ENCODE measurements at places on chromosomes 2 and 18.

- DNase-seq: no peak
These were observed 264.1 kb upstream of the THUMPD2 start for GRCh38 chr2:40043191-40043590.

GRCh38 chr2:12453731-12454130, 263.0 kb upstream of the TRIB2 start:
- DNase-seq: no peak

- DNase-seq: no peak
These were observed 38.2 kb upstream of the ACTR3 start for GRCh38 chr2:113851640-113852039.

GRCh38 chr2:109279243-109279860, 150.3 kb downstream of the SH3RF3 start:
- DNase-seq: no peak

DNA sequence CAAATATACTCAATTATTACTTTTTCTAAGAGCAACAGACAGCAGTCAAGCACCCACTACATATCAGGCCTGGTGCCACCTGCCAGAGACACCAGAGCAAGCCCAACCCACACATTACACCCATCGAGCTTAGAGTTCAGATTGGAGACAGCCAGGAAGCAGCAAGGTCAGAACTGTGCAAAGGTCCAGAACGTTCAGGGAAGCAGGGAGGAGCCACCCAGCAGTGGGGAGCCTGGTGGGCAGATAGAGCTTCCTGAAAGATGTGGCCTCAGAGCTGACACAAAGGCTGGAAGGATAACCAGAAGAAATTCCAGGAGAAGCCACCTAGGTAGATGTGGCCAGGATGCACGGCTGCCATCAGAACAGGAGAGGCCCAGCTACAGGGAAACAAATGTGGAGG, 440.5 kb upstream of the ID2 start:
- DNase-seq: no peak

DNA sequence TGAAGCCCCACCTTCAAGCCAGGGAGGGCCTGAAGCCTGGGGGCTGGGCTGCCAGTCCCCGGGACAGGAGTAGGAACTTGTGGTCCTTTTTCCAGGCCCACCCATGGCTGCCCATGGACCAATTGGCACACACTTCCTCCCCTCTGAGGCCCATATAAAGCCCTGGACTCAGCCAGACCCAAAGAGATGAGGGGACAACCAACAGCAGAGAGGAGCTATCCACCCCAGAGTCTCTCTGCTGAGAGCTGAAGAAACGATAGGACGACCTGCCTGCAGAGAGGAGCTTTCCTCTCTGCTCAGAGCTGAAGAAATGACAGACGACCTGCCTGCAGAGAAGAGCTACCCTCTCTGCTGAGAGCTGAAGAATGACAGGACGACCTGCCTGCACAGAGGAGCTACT, 43.8 kb upstream of the PEX13 start:
- no peak for DNase-seq

DNA sequence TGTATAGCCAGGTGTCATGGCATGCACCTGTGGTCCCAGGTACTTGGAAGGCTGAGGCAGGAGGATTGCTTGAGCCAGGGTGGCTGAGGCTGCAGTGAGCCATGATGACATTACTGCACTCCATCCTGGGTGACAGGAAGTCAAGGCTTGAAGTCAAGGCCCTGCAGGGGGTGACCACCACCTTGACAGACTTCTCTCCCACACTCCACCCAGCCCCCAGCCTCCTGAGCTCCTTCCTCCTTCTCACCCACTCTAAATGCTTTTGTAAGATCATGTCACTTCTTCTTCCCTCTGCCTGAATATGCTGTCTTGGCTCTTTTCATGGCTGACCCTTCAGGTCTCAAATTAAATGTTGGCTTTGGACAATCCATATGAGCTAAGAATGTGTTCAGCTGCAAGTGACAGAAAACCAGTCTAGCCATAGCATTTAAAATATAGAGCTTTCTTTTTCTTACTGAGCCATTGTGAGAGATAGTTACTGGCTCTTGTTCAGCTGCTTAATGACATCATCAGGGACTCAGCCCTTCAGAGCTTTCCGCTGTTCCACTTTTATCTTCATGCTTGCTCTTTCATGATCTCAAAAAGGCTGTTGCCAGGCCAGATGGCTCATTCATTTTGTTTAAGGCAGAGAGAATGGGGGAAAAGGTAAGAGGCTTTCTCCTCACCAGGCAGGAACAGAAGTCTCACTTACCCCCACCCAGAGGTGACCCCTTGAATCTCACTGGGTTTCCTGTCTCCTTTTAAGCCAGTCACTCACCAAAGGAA, 36.7 kb upstream of the TTC39C start:
- DNase-seq: no peak

DNA sequence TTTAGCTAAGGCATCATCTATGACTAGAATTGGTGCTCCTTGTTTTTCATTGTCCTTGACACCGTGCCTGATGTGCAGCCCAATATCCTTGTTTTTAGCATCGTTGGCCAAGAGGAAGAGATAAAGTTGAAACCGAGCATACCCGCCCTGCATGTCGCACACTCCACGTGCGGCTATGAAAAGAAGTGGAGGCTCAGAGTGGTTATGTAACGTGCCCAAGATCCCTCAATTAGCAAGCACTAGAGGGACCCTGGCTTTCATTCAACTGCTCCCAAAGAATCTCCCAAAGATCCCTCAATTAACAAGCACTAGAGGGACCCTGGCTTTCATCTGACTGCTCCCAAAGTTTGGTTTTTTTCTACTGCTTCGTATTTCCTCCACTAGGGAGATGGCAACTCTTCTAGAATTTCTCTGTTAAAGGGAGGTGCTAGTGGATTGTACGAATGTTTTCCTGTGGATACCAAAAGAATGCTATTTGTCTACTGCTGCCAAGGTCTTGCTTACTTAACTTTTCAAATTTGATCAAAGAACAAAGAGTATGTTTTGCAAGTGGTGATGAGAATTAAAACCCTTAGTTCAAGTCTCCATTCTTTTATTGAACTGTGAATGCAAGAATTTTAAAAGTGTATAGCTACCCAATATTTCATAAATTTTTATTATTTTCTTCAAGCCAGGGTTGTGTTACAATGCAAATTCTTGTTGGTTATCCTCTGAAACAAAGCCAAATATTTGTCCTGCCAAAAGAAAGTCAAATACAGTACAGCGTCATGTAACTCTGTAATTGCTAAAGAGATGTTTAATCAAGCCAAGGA, 92.1 kb downstream of the AOX1 start:
- DNase-seq: no peak

- DNase-seq: no peak
These were observed 91.7 kb upstream of the LCLAT1 start for GRCh38 chr2:30355306-30355705.

DNA sequence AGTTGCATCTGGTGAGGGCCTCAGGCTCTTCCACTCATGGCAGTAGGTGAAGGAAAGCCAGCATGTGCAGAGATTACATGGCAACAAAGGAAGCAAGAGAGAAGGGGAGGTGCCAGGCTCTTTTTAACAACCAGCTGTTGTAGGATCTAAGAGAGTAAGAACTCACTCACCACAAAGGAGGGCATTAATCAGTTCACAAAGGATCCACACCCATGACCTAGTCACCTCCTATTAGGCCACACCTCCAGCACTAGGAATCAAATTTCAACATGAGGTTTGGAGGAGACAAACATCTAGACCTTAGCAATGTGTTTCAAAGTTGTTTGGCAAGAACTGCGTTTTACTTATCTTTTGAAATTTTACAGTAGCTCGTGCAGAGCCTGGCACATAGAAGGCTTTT, 20.5 kb upstream of the REG3A start:
- no peak for DNase-seq

GRCh38 chr2:69490486-69490885, 53.3 kb upstream of the NFU1 start:
- no peak for DNase-seq

- DNase-seq: no peak
These were observed 420.5 kb downstream of the NRXN1 start for GRCh38 chr2:50611351-50611871.

GRCh38 chr2:159620796-159621195, 4.4 kb upstream of the BAZ2B start:
- no peak for DNase-seq

DNA sequence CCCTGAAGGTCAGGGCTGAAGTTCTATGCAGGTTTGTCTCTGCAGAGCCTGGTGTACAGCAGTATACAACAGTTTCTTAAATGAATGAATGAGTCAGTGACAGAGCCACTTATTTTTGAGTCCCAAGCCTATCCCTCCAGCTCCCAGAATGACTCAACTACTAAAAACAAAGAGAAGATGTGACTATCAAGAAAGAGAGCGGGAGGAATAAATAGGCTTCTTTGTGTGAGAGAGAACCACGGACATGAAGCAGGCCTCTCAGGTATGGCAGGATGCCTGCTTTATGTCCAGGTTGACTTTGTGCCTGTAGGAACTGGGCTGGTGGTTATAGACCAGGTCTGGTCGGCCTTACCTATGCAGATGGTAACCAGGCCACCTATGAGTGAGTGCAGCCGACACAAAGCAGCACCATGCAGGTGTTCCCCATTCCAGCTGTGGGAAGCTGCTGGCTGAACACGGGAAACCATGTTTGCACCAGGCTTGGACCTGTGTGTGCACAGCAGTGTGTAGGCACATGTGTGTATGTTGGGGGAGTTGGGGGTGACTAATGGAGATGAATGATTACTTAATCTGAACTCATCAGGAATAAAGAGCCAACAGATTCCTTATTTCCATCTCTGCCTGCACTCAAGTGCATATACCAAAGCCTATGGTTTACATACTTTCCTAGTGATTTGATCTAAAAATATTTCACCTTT, 171.0 kb downstream of the OSR1 start:
- DNase-seq: no peak

GRCh38 chr18:22337306-22337705, 80.4 kb downstream of the CTAGE1 start:
- no peak for DNase-seq

DNA sequence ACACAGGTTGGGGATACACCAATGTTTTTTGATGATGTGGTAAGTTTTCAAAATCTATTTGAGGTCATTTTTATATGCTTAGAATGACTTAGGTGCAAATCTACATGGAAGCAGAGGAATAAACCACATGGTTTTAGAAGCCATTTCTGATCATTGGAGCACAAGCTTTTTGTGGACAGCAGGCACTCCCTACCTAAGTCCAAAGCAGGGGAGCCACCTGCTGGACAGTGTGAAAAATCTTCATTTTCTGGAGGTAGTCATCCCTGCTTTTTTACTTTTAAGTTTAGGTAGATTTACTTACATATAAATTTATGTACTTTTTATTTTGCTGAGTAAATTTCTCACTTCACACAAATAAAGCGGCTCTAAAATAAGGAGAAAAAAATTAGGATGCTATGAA, 323.2 kb downstream of the PLCL1 start:
- DNase-seq: peak; percentile 7

DNA sequence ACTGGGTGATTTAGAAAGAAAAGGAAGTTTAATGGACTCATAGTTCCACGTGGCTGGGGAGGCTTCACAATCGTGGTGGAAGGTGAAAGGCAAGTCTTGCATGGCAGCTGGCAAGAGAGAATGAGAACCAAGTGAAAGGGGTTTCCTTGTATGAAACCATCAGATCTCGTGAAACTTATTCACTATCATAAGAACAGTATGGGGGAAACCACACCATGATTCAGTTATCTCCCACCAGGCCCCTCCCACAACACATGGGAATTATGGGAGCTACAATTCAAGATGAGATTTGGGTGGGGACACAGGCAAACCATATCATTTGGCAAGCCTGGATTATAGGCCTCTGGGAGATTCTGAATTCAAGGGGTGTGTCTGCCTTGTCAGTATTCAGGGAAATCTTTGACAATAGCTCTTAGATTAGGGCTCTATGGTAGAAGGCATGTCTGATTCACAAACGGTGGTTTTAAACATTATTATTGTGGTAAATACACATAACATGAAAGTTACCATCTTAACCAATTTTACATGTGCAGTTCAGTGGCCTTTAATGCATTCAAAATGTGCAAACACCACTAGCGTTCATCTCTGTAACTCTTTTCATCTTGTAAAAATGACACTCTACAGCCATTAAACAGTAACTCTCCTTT, 15.3 kb upstream of the PLB1 start:
- no peak for DNase-seq

GRCh38 chr2:121796239-121796638, 40.8 kb downstream of the TSN start:
- no peak for DNase-seq

- DNase-seq: no peak
These were observed 4.9 kb upstream of the PHLPP1 start for GRCh38 chr18:62710417-62710816.

- DNase-seq: no peak
These were observed 35.1 kb downstream of the DCDC2C start for GRCh38 chr2:3738454-3738853.

DNA sequence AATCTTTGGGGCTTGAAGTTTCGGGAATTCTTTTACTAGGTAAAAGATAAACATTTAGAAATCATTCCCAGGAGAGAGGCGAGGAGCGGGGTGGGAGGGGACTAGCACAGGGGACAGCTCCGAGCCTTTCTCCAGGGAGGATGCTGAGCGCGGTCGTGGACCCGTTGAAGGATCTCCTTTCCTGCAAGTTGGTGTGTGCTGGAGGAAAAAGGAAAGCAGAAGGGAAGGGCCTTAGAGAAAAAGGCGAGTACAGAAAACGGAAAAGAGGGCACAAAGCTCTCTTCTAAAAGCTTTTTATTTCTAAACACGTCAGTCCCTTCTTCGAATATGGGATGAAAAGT, 640 bp downstream of the SLC39A6 start:
- DNase-seq: no peak

DNA sequence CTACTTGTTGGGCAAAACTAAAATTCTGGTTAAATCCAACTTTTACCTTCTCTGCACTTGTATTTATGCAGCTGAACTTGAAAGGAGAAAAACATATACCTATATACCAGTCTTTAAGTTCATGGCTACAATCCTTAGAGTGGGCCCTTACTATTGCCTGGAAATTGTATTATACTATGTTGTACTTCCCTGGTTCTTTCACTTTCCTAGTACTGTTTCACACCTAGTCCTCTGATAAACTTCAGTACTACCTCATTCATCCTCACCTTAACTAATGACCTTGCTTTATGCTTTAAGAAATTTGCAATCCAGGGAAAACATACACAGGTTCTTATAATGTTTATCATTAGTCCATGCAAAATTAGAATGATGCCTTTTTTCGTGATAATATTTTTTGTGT, 103.8 kb downstream of the HAUS1 start:
- no peak for DNase-seq

Data from stimulated activated CD8-positive, alpha-beta memory T cell treated with anti-CD3 and anti-CD28 coated beads, Interleukin-15, amount 100 ng/mL, for 4 hours (primary cell).